ENCODE measurements at places on chromosomes 5 and 9.

GRCh38 chr5:73655521-73656160 lies 29.6 kb downstream of the ARHGEF28 start:
- no peak for DNase-seq

DNA sequence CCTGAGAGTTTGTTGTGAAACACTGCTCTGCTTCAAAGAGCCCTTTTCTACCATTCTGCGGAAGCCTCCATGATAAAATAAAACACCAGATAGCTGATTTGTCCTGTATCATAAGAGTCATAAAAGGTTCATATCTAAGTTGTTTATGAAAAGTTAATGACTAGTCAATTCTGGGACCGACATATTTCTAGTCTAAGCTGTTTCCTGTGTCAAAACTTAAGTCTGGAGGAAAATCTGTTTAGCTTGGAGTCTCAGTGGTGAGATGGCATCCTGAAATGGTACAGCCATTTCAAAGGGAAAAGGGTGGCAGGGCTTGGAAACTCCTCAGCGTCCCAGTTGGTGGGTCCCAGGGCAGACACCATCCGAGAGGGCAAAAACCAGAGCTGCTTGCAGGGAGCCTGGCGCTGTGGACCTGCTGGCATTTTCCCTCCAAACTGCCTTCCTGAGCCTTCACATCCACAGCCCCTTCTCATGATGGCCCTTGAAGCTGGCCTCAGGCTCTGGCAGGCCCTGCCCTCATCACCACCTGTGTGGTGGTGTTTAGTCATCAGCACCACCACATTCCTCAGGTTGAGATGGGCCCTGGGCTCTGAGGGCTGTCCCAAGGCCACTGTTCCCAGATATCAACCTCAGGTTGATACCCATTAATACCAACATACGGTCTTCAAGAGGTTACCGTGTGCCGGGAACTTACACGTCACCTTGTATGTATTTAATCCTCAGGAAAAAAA lies 184.0 kb downstream of the HSPA4 start:
- no peak for DNase-seq

- peak; percentile 75 for DNase-seq
Measured at GRCh38 chr5:157252711-157253465, 13.0 kb upstream of the CYFIP2 start.

DNA sequence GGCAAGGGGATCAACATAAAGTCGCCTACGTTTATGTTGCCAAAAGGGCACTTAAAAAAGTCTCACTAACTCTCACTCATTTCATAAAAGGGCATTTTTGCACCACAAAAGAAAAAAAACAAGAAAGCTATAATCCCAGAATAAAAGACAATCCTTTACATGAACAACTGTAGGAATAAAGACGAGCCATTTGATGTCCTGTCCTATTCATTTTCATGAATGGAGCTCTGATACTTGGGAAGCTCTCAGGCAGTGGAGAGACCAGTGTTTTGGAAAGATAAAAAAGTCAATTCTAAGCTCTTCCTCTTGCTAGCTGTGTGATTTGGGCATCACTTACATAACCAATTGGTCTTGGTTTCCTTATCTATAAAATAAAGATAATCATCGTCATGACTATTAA lies 95.5 kb upstream of the EQTN start:
- no peak for DNase-seq

GRCh38 chr5:30103052-30103451 lies 1090.4 kb upstream of the CDH6 start:
- DNase-seq: no peak

- no peak for DNase-seq
Measured at GRCh38 chr5:4246447-4246846, 650.8 kb downstream of the IRX1 start.

GRCh38 chr5:111887706-111888105 lies 130.7 kb upstream of the NREP start:
- no peak for DNase-seq

- DNase-seq: no peak
Measured at GRCh38 chr5:115433918-115434317, 110.7 kb downstream of the FEM1C start.

GRCh38 chr5:18114151-18114757 lies 480.0 kb downstream of the TAF11L14 start:
- DNase-seq: no peak

- DNase-seq: no peak
Measured at GRCh38 chr5:29780401-29780800, 1413.1 kb upstream of the CDH6 start.

DNA sequence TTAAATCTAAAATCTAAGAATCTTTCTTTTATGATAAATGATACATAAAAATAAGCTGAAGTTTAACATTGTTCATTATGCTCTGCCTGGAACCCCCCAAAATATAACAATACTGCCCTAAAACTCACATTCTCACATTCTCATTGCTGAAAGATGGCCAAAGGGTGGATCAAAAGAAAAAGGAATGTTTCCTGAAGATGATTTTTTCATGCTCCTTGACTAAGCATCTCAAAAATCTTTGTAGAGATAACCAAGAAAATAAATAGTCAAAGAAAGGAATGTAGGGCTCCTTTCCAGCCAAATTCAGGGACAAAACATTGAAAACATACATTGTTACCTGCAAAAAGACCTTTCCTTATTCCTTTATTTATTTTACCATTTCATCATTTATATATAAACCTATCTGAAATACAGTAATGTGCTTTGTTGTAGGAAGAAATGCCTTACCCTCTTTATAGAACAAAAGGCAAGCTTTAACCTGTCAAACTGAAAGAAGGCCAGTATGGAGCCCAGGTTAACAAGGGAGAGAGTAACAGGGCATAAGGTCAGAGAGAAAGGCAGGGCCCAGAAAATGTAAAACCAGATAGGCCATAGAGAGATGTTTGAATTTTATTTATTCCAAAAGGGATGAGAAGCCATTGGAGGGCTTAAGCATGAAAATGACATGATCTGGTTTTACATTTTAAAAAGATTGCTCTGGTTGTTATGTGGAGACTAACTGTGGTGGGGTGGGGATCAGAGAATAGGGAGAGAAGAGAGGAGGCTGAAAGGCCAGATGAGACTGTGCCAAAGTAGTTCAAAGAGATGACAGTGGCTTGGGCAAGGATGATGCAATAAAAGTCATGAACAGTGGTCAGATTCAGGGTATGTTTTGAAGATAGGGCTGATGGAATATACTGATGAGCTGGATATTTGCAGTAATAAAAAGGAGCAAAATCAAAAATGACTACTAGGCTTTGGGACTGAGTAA lies 37.3 kb upstream of the CDK5RAP2 start:
- no peak for DNase-seq

DNA sequence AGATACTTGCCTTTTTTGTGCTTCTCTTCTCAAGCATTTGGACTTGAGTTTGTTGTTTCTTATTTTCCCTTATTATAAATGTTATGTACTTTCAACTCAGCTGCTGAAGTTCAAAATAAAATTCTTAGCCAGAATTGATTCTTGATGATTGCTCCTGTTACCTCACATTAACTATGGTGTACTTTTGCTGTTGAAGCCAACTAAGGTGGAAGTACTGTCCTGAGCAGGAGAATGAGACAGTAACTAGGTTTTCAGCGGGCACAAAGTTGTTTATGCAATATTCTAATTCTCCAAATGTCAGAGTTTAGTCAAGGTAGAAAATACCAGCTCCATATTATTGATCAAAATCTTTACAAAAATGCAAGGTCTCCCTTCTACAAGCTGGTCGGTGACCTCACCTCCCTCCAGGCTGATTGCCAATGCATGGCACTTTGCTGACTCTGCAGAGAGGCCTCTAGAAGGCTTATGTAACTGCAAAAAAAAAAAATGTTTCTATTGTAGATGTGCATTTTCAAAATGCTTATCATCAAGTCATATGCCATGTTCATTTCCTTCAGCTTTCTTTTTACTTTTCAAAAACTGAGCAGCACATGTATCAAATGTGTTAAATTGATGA lies 1783.5 kb upstream of the WWC1 start:
- no peak for DNase-seq

GRCh38 chr5:56984445-56984844 lies 32.5 kb upstream of the MIER3 start:
- DNase-seq: no peak

- no peak for DNase-seq
Measured at GRCh38 chr5:115755675-115756074, 60.8 kb downstream of the CDO1 start.
